ENCODE measurements at places on chromosomes 7 and 10. TPM values are rescaled to one million over a fixed set of nuclear protein-coding genes. Genes with fewer than 3 reads are reported as not detected.

The MEST gene
- 462 TPM for total RNA-seq

DNA sequence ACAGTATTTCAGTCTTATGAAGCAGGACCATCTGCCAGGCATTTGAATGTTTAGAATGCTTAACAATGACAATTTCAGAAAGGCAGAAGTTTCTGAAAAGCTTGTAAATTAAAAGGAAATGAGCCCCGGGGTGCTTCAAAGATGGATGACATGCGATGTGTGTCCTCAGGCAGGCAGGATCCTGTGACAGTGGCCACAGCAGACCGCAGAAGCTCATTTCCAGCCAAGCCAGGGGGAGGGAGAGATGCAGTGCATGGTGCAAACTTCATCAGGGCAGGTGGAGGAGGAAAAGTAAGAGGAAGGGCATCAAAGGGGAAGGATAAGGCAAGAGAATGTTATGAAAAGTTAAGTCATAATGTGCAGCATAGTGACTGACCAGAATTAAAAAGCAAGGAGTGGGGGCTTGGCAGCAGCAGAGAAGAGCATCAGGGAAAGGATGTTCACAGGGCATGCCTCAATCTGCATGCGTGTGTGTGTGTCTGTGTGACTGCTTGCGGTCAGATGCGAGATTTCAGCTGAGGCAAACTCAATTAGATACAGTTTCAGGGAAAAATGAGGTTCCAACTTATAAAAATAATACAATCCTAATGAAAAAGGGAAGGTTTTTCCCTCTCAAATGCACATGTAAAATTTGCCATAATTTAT lies 173.7 kb downstream of the COBL start:
- DNase-seq = no peak

The STRIP2 gene
- total RNA-seq = 2.2 TPM

DNA sequence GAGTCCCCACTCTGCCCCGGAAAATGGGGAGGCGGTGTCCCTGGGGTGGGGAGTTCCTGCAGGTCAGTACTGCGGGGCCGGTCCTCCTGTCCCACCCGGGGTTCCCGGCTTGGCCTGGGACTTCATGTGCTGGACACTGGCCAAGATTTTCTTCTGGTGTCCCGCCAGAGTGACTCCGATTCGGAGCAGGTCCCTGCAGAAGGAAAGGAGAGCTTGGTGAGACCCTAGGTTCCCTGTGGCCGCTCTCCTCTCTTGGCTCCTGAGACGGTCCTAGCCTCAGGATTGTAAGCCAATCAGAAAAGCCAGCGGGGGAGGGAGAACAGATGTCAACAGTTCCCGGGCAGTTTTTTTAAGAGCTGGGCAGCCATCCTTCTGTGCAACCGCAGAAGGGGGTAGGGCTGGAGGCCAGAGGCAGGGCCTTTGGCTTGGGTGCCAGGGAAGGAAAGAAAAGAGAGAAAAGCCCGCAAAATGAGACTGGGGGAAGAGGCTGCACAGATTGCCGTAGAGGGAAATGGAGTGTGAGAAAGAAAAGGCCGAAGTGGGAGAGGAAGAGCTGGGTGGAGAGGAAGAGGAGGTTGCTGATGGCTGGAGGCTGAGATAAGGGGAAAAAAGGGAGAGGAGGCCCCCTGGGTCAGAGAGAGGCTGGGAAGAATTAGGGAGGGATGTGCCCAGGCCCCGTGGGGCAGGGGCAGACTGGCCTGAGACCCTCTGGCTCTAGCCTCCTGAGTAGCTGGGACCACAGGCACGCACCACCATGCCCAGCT lies 23.7 kb downstream of the EPHB4 start:
- peak; percentile 89 for DNase-seq

- no peak for DNase-seq
Measured at GRCh38 chr10:110535958-110536891, 31.3 kb upstream of the SMC3 start.

DNA sequence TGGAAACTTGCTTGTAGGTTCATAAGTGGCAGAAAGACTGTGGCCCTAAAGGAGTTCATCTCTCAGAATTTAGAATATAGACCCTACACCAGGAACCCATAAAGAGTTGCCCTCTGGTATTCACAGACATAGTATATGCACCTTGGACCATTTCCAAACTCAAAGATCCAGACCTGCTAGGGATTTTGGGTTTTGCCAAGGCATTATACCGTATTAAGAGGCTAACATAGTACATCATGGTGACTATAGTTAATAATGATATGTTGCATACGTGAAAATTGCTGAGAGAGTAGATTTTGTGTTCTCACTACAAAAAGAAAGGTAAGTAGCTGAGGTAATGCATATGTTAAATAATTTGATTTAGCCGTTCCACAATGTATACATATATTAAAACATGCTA lies 13.9 kb downstream of the IFIT3 start:
- DNase-seq = no peak

DNA sequence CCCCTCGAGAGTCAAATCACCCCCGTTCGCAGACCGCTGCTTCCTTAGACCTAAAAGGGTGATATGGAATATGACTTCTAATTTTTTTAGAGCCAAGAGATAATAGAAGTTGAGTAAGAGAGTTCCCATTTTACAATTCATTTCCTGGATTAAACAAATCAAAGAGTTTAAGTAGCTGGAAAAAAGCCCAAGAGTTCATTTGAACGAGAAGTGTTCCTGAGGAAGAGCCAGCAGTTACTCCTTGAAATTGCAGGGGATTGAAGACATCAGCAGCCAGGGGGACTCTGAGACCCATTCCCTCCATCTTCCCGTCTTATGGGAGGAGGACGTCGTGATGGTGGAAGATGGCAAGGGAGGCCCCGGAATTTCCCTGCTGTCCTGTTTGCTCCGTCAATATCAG lies 277.0 kb downstream of the WDR11 start:
- DNase-seq = no peak

- no peak for DNase-seq
Measured at GRCh38 chr10:55168343-55168742, 367.3 kb upstream of the PCDH15 start.

The DGKI gene
- 1.0 TPM for total RNA-seq

DNA sequence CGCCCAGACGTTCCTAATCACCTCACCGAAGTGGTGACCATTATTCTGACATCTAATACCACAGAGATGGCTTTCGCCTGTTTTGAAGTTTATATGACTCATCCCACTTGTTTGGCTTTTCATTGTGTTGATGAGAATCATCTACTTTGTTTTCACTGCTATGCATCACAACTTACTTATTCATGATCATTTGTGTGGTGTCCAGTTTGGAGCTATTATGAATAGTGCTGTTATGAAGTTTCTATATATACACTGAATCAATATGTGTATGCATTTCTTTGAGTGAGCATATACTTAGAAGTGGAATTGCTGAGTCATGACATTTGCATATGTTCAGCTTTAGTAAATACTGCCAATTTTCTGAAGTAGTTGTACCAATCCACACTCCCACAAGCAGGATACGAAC lies 38.6 kb upstream of the TNKS2 start:
- no peak for DNase-seq

GRCh38 chr7:93632371-93632770 lies 57.8 kb upstream of the CALCR start:
- no peak for DNase-seq

The ATRNL1 gene
- 211 TPM for total RNA-seq

DNA sequence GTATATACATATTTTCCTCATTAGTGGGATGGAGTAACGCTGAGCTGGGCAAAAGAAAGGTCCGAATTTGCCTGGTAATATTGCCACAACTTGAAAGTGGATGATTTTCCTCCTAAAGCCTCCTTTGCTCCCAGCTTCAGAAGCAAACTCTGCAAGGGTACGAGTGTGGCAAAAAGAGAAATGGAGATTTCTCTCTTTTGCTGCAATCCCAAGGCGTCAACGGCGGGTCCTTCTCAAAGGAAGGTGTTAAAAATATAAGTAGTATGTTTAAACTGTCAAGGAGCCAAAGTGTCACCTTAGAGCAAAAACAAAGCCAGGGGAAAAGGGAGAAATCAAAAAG lies 12.4 kb upstream of the HOXA2 start:
- no peak for DNase-seq

The GIMAP4 gene
- 86.8 TPM for total RNA-seq

GRCh38 chr7:102264367-102264891 lies 22.2 kb upstream of the SH2B2 start:
- DNase-seq = no peak

The SEM1 gene
- total RNA-seq = 3.3 TPM

The MYOZ1 gene
- total RNA-seq = not detected

The RAMP3 gene
- 182 TPM for total RNA-seq

- DNase-seq = no peak
Measured at GRCh38 chr10:57353403-57354003, 914.2 kb downstream of the IPMK start.

The ADCY1 gene
- 4.3 TPM for total RNA-seq

- no peak for DNase-seq
Measured at GRCh38 chr10:123774132-123774742, 108.1 kb downstream of the GPR26 start.

The HOXA3 gene
- 1.0 TPM for total RNA-seq

The CYP3A5 gene
- total RNA-seq = 4.4 TPM

GRCh38 chr10:57661206-57661605 lies 606.5 kb downstream of the IPMK start:
- DNase-seq = no peak

The CYP2C19 gene
- total RNA-seq = not detected

The CYP2C18 gene
- total RNA-seq = not detected

DNA sequence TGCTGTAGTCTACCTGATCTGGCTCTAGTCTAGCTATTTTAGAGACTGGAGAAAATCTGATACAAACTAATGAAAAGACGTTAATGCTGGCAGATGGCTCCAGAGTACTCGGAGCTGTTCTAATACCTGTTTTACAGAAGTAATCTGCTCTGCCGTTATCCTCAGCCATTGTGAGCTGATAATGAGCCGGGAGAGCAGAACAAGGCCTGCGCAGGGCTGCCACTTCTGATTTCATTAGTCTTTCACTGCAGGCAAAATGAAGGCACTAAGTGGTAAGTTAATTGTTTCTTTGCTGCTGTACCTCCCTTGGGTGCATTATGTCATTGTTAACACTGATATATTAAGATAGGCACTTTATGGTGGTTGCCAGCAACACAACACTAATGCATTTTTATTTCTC lies 456.4 kb upstream of the PFKP start:
- no peak for DNase-seq

The ZFAND2A gene
- total RNA-seq = 26.1 TPM

- no peak for DNase-seq
Measured at GRCh38 chr7:13333371-13333770, 645.9 kb downstream of the ARL4A start.

The MCM10 gene
- 14.1 TPM for total RNA-seq

DNA sequence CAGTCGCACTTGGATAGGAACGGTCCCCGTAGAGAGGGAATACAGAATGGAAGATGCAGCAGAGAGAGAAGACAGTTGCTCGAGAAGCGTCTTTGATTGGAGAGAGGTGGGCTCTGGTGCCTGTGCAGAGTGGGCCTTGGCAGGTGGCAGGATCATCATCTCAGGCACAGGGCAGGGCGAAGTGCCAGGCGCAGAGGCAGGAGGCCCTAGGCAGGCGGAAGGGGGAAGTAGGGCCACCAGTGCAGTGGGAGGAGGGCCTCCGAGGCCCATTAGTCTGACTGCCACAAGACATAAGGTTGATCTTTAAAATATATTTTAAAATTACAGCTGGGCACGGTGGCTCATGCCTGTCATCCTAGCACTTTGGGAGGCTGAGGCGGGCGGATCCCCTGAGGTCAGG lies 10.1 kb downstream of the CARD11 start:
- DNase-seq = no peak

The FAM131B gene
- total RNA-seq = 10.6 TPM

DNA sequence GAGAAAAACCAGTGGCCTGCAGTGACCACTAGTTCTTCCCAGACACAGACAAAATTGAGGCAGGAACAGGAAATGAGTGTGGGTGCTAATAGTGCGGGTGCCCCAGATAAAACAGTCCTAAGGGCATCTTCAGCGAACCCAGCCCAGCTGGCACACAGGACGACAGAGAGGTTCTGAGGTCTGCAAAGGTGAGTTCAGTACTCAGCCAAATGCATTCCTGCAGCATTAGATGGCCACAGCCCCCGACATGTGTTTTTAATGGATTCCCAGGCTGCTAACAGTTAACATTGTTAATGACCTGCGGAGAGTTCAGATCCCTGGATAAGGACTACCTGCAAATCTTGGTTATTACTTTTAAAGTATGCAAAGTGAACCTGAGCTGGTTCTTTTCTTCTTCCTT lies 196.0 kb downstream of the HIBADH start:
- no peak for DNase-seq

DNA sequence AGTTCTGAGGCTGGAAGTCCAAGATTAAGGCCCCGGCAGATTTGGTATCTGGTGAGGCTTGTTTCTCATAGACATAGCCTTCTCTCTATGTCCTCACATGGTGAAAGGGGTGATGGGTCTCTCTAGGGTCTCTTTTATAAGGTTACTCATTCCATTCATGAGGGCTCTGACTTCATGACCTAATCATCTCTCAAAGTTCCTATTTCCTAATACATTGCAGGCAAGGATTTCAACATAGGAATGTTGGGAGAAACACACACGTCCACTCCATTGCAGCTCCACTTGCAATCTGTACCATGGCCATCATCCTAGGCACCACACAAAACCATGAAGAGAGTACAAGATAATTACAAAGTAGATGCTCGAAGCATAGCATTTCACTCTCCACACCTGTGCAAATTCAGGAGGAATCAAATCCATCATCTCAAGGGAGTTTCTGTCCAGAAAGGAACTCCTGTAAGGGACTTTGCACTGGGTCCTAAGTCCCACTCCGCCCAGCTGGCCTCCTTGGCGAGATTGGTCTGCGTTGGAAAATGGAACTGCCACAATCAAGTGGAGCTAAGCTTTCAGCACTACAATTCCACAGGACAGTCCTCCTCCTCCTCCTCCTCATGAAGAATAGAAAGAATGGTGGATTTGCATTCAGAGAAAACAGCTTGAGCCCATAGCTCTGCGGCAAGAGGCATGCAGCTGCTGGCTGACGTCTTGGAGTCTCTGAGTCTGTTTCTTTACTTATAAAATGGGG lies 8.8 kb downstream of the DDC start:
- no peak for DNase-seq

DNA sequence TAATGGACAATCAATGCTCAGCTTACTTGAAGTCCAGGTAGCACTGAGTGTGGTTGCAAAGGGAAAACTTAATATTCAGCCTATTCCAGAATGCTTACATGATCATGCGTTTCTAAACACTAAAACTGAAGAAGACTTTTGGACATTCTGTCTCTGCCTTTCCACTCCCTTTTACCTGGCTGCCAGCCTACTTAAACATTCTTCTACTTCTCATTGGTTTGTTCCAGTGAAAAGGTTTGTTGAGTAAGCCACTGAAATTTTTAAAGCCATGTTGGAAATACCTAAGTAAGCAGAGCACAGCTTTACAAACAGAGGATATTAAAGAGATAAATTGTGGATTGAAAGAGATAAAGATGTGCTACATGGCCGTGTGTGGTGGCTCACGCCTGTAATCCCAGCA lies 1280.8 kb upstream of the AUTS2 start:
- DNase-seq = no peak

The LIPN gene
- not detected for total RNA-seq

DNA sequence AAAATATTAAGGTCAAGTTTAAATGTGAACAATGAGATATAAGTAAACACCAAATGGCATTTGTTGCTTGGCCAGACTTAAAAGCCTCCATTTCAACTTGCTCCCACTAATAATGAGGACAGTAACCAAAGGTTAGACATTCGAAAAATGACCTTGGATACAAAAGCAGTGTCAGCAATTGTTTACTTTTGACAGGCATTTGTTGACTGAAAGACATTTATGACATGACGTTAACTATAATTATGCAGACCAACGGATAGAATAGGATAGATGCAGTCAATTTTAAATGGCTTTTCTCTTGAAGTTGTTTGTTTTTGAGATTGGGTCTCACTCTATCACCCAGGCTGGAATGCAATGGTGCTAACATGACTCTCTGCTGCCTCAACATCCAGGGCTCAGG lies 6.3 kb upstream of the WNT16 start:
- no peak for DNase-seq

Data from uterus (tissue), 4 donors.